ENCODE measurements at places on chromosomes 2 and 18.

GRCh38 chr2:215722125-215722524 is 286.3 kb upstream of the FN1 start:
- no peak for DNase-seq

DNA sequence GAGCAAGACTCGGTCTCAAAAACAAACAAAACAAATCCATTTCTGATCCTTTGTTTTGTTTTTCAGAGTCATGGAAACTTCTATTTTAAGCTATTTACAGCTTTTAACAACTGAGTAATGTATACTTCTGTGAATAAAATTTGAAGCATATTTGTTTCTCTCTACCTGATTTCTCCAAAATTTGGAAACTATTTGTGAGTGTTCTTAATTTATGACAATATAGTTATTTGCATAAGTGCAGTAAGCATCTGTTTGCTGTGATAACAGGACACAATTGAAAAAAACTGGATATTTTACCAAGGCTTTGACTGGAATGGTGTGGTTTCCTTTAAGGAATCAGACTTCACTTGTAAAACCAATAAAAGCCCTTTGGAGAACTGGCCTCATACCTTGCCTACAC is 53.3 kb upstream of the GULP1 start:
- no peak for DNase-seq

DNA sequence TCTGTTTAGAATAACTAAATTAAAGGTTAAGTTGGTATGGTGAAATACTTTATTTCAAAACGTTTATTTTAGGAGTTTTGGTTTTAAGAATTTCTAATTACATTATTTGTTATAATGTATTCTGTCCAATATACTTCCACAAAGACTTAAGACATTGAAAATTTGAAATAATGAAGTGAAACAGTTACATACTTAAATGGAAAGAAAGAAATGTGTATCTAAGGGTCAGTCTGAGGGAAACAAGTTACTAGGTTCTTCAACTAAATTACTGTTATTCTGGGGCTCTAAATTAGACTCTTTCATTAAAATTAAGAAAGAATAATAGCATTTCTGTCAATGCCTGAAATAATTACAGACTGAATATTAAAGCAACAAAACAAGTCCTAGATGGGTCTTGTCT is 7.7 kb downstream of the HTR2B start:
- no peak for DNase-seq

DNA sequence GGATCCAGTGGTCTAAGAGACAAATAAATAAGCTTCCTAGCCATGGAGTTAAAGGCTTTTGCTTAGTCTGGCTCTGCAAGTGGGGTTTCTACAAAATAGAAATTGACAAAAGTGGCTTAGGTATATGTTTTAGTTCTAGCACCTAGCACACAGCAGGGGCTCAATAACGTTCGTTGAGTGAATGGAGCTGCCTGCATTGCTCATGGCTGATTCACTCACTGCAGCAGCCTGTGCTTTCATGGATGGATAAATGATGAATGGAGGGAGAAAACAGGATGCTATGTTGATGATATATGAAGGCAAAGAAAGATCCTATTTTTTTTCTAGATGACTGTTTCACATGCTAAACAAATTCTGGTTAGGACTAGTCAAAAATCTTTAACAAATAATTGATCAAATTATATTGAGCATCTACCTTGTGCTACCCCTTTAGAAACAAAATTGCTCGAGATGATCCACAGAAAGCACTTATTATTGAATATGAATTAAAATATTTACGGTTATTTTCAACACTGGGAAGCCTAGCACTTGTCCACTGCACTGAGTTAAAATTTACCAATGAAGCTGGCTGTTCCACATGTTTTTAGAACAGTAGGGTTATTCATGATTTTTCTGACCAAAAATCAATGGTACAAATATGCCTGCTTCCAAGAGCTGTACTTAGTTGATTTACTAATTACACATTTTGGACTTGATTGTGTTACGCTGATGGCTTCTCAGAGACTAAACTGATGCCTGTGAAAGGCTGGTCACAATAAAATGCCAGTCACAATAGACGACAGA is 39.6 kb downstream of the HDHD2 start:
- no peak for DNase-seq

GRCh38 chr2:174343623-174344455 is 9.1 kb downstream of the SP9 start:
- DNase-seq, result no peak

DNA sequence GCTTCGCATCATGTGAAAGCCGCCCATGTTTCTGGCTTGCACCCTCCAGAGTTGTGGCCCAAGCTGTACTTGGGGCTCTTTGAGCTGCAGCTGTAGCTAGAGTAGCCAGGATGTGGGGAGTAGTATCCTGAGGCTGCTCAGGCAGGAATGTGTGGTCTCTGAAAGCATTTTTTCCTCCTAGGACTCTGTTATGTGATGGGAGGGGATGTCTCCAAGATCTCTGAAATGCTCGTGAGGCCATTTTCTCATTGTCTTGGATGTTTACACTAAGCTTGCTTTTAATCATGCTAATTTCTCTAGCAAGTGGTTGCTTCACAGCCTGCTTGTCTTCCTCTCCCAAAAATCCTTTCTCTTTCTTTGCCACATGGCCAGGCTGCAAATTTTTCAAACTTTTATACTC is 687.6 kb downstream of the DCDC2C start:
- no peak for DNase-seq

DNA sequence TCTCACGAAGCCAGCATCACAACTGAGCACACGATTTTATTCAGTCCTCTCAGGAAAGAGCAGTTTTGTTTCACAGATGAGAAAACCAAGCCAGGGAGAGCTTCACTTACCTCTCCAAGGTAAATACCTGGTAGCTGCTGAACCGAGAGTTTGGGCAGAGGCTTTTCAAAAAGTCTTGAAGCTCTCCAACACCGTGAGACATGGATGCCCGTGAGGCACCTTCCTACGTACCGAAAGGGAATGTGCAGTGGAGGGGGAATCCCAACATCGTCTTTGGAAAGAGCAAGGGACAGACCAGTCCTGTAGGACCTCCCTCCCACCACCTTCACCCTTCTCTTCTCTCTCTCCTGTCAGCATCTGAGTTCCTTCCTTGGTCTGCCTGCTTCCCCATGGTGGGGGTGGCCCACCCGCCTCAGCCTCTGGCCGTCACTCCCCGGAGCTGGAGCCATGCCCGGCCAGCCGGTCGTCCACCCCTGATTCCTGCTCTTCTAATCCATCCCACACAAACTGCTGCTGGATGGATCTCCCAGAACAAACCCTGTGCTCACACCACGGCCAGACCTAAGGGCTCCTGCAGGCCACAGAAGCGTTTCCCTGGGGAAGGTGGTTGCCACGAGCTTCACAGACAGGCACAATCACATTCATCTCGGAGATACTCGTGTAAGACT is 97.3 kb upstream of the SNTG2 start:
- DNase-seq, result no peak

- DNase-seq, result no peak
Observed at GRCh38 chr2:169511818-169512217, 2.3 kb downstream of the KLHL41 start.

DNA sequence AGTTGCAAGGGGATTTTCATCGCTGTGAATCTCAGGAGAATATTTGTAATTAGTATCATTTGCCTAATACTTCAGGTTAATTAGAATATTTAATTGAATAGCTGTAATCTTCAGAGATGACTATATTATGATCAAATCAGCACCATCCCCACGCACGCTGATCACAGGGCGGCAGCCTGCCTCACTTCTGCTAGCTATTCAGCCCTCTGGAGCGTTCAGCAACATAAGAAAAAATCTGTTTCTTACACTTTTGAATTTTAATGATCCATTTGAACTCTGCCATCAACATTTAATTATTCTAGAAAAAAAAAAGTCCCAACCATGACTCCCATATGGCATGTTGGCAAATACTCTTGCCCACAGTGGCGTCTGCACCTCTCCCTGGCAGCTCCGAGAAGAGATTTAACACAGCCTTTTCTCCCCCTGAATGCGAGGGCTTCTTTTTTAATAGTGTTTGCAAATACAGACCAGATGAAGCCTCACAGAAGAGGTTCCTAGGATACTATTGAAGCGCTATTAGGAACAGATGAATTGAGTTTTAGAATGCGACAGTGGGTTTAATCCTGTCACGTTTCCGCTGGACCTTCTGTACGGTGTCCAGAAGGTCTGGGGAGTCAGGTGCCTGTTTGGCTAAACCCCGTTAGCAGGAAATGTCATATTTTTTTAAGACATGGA is 731.9 kb upstream of the SALL3 start:
- no peak for DNase-seq

DNA sequence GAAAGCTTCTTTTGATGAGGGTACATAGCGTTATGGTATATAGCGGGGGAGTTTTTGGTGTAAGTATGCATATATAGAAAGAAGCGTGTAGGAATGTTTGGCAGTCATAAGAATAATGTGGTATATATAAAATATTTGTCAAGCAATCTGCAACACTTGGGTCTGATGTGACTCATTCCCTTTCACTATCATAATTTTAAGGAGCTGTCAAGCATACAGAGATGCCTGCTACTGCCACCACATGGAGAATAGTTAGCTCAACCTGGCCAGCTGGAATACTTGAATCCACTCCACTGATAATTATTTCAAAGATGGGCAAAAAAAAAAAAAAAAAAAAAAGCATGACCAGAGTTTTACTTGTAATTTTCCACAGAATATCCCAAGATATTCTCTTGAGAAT is 559.8 kb upstream of the REG3G start:
- no peak for DNase-seq

GRCh38 chr2:62654876-62655359 is 50.6 kb upstream of the EHBP1 start:
- DNase-seq, result no peak

DNA sequence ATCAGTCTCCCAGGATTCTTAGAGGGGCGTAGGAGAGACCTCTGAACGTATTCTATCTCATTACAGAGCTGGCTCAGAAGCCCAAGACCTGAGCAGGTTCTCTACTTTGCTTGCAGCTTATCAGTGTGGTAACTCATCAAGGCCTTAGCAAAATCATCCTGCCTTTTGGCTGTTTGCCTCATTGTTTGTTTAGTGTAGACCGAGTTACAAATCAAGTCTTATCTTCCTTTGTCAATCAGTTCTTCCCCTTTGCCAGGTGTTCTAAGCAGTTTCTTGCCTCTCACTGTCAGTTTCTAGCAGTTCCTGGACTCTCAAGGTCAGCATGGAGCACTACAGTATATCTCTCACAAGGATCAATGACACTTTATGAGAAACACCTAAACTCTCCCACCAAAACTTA is 30.9 kb upstream of the NAB1 start:
- DNase-seq, result peak; percentile 73

- no peak for DNase-seq
Observed at GRCh38 chr2:235384624-235385023, 109.2 kb upstream of the AGAP1 start.

DNA sequence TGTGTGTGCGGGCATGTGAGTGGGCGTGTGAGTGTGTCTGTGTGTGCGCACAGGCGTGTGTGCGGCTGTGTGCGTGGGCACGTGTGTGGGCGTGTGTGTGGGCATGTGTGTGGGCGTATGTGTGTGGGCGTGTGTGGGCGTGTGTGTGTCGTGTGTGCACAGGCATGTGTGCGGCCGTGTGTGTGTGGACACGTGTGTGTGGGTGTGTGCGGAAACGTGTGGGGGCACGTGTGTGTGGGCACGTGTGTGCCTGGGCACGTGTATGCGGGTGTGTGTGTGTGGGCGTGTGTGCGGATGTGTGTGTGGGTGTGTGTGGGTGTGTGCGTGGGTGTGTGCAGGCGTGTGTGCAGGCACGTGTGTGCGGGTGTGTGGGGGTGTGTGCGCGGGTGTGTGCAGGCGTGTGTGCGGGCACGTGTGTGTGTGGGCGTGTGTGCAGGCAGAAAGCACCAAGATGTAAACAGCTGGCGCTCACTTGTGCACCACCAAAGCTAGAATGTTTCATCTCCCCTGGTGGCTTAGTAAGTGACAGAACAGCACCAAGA is 31.2 kb upstream of the ALKAL2 start:
- DNase-seq, result no peak
